Hepatocyte (in vitro differentiated cells): ENCODE measurements at places on chromosomes 5 and 9.

DNA sequence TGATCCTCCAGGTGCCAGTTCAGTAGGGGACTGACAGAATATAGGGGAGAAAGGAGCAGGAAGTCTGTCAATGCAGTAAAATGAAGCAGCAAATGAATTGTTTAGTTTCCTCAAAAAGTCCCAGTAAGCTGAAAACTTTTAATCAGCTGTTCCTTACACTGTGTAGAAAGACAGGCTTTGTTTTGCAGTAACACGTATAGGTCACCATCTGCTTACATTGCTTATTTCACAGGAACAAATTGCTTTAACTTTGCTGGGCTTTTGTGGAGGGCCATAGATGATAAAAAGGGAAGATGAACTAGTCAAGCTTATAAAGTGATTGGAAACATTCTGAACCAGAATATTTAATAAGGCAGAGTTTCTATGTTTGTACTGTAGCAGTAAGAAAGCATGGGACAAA, 331.3 kb upstream of the RFX3 start:
- DNase-seq, result no peak

DNA sequence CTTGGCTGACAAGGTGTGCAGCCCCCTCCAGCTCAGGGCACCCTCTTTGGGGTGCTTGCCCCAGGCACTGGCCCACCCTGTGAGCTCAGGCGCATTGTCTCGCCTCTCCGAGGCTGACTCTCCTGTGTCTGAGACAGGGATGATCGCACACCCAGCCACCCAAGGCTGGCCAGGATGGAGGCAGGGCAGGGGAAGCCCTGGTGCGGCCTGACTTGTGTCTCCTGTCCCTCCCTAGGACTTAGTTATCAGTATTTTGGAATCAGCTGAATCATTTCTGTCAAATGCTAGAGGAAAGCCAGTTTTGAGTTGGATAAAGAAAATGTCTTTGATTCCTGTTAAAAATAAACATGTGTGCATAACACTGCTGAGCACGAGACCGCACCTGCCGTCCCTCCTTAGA, 2.5 kb upstream of the DBH start:
- DNase-seq, result no peak

DNA sequence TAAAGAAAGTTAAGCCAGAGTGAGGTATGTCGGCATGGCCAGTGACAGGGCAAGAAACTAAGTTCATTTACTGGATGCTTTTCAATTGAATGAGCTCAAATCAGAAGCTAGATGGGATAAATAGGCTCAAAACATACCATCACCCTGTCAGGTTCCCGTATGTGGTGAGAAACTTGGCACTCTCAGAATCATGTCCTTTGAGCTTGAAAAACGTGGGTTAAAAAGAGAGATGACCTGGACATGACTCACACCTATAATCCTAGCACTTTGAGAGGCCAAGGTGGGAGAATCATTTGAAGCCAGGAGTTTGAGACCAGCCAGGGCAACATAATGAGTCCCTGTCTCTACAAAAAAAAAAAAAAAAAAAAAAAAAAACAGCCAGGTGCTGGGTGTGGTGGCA, 121.7 kb upstream of the RGMB start:
- DNase-seq, result no peak

GRCh38 chr9:70672161-70672649, 257.7 kb upstream of the KLF9 start:
- no peak for DNase-seq

DNA sequence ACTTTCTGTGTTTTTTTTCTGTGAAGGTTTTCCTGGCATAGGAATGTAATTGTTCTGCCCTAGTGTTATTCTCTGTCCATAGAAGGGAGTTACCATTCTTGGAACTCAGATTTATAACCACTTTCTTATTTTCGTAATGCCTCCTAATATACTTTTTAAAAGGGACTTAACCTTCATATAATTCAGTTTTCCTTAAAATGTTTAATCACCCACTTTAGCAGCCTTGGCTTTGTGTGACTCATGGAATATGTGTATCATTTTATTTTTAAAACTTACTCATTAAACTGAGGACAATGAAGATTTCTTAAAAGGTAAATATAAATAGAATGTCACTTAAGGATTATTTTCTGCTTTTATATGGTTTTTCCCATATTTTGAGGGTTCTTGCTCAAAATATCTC, 50.0 kb downstream of the RAI14 start:
- no peak for DNase-seq

GRCh38 chr5:109378095-109378494, 31.7 kb downstream of the PJA2 start:
- no peak for DNase-seq

GRCh38 chr9:5684101-5684500, 55.2 kb downstream of the RIC1 start:
- DNase-seq, result no peak
